Dermis blood vessel endothelial cell (primary cell): ENCODE measurements at places on chromosomes 5 and 9. TPM values are rescaled to one million over a fixed set of nuclear protein-coding genes. Genes with fewer than 3 reads are reported as not detected.

Gene PRR7
- total RNA-seq, result 4.5 and 4.8 TPM in 2 replicates

Gene CHD1
- total RNA-seq, result 74.4 and 104 TPM in 2 replicates

Gene PHYHD1
- total RNA-seq, result 0.85 TPM in 1 of 2 replicates, not detected in the other

Gene VPS13A
- 35.2 and 35.6 TPM in 2 replicates for total RNA-seq

Gene ZNF484
- 15.0 and 15.4 TPM in 2 replicates for total RNA-seq

Gene SHC3
- 0.05 and 0.17 TPM in 2 replicates for total RNA-seq

Gene LCN9
- total RNA-seq, result not detected in 2 replicates

Gene SLC6A3
- total RNA-seq, result not detected in 2 replicates

Gene ISL1
- not detected in 2 replicates for total RNA-seq

Gene IFNW1
- total RNA-seq, result not detected in 2 replicates

Gene PDCD1LG2
- total RNA-seq, result 3.4 and 4.4 TPM in 2 replicates

Gene PKD2L2
- 0.17 TPM in 1 of 2 replicates, not detected in the other for total RNA-seq

Gene CCDC183
- 0.37 and 1.0 TPM in 2 replicates for total RNA-seq

Gene ZFR
- total RNA-seq, result 72.8 and 89.7 TPM in 2 replicates

Gene CNTLN
- total RNA-seq, result 11.3 and 12.6 TPM in 2 replicates

Gene CHSY3
- 2.5 and 3.9 TPM in 2 replicates for total RNA-seq
